Nucleus accumbens (tissue), 56 donors: ENCODE measurements at places on chromosomes 16 and 17.

DNA sequence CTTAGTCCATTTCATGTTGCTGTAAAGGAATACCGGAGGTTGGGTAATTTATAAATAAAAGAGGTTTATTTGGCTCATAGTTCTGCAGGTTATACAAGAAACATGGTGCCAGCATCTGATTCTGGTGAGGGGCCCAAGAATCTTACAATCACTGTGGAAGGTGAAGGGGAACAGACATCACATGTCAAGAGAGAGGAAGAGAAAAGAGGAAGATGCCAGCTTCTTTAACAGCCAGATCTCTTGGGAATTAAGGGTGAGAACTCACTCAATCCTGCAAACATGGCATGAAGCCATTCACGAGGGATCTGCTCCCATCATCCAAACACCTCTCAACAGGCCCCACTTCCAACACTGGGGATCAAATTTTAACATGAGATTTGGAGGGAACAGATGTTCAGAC lies 49.5 kb downstream of the BMERB1 start:
- no peak for DNase-seq

DNA sequence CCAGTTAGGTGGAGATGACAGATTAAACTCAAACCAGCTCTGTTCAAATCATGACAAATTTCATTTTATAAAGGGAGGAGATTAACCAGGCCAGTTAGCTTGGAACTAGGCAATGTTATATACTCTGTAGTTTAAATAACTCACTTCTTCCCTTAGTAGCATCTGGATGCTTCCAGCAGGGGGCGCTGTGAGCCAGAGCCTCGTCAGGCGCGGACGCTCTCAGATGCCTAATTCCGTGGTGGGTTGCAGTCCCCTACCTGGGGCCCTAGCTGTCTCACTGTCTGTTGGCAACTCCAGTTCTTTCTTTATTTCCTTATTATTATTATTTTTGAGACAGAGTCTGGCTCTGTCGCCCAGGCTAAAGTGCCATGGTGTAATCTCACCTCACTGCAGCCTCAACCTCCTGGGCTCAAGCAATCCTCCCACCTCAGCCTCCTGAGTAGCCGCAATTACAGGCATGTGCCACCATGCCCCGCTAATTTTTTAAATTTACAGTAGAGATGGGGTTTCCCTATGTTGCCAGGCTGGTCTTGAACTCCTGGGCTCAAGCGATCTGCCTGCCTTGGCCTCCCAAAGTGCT lies 17.3 kb upstream of the WFDC1 start:
- peak; percentile 45 for DNase-seq

DNA sequence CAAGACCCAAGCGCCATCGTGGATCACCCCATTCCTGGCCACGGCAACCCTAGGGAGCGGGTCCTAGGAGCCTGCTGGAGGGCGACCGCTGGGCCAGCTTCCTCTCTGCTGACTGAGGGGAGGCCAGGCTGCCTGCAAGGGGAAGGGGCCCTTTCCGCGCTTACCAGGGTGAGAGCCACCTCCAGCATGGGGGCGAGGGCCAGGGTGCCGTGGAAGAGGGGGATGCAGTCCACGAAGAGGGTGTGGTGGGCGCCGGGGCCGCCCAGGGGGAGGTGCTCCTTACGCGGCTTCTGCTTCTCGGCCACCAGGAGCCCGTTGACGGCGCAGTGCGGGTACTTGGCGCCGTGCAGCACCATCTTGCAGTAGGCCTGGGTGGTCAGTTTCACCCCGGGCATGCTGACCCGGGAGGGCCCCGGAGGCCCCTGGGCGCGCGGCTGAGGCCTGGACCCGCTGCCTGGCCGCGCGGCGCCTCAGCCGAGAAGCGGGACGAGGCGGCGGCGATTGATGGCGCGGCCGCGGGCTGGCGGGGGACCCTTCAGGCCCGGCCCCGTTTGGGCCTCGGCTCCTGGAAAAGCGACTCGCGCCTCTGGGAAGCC lies 345 bp downstream of the EMC8 start:
- no peak for DNase-seq

GRCh38 chr17:65830356-65830755 lies 268.9 kb upstream of the AXIN2 start:
- no peak for DNase-seq

GRCh38 chr16:49484936-49485335 lies 111.3 kb downstream of the C16orf78 start:
- DNase-seq, result no peak

- no peak for DNase-seq
These were observed 4.8 kb downstream of the TBC1D16 start for GRCh38 chr17:80030730-80031410.

- DNase-seq, result no peak
These were observed 20.5 kb upstream of the SPACA3 start for GRCh38 chr17:32971171-32971570.
